Kidney epithelial cell (primary cell): ENCODE measurements at places on chromosomes 13 and 19. TPM values are rescaled to one million over a fixed set of nuclear protein-coding genes. Genes with fewer than 3 reads are reported as not detected.

RRAS gene
- total RNA-seq, result 32.8 and 44.1 TPM in 2 replicates

CEACAM3 gene
- total RNA-seq, result not detected in 2 replicates

GRCh38 chr13:94433055-94433961 lies 46.2 kb downstream of the DCT start:
- no peak for DNase-seq

ARHGAP35 gene
- total RNA-seq, result 30.9 and 31.6 TPM in 2 replicates

DNA sequence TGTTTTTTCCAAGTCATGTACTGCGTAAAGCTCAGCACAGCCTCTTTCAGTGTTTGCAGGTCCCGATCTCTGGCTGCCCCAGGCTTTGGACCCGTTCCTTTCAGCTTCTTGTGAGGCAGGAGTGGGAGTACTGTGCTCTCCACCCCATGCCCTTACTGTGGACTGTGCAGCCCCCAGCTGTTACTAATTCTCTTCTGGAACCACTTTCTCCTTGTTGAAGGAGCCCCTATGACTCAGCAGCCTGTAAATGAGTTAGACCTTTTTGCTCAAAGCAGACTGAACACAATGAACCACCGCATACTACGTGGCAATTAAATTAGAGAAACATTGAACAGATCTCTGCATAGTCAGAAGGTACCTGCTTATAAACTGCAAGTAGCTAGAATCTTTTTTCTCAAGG lies 39.0 kb downstream of the SERTM1 start:
- DNase-seq, result peak; percentile 74

ZNF730 gene
- total RNA-seq, result 1.8 and 3.6 TPM in 2 replicates

TTYH1 gene
- total RNA-seq, result not detected in 2 replicates

DNA sequence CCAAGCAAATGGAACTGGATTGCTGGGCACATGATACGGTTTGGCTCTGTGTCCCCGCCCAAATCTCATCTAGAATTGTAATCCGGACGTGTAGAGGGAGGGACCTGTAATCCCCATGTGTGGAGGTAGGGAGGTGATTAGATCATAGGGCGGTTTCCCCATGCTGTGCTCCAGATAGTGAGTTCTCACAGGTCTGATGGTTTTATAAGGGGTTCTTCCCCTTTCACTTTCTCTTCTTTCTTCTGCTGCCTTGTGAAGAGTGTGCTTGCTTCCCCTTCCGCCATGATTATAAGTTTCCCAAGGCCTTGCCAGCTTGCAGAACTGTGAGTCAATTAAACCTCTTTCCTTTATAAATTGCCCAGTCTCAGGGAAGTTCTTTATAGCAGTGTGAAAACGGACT lies 32.6 kb upstream of the MTIF3 start:
- no peak for DNase-seq

JSRP1 gene
- total RNA-seq, result 2.2 and 2.5 TPM in 2 replicates

ZNF296 gene
- total RNA-seq, result 1.0 and 1.1 TPM in 2 replicates

FCAR gene
- not detected in 2 replicates for total RNA-seq

DNA sequence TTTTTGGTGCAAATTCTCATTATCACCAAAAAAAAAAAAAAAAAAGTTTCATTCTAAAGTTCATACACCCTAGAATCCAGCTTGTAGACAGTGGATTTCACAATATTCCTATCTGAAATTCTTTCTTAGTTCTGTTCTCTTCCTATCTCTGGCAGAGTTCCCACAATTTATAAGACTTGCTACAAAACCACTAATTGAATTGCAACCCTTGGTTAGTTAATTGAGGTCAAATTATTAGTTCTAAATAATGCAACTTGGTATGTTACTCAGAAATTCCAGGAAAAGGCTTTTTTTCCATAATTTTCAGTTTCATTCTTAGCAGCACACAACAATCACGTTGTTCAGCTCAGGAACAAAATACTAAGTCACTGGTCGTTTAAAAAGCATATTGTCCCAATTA lies 58.5 kb downstream of the SPATA13 start:
- no peak for DNase-seq

DNA sequence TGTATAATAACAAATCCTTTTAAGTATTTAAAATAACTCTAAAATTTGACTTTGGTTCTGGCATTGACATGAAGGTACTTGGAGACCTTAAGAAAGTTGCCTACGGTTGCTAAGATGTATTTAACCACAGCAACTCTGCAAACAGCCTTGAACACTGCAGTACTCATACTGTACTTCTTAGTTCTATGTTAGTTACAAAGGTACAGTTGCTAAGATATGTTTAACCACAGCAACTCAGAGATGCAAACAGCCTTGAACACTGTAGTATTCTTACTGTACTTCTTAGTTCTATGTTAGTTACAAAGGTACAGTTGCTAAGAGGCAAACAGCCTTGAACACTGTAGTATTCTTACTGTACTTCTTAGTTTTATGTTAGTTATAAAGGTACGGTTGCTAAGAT lies 268.3 kb upstream of the MIR17HG start:
- DNase-seq, result no peak

DNA sequence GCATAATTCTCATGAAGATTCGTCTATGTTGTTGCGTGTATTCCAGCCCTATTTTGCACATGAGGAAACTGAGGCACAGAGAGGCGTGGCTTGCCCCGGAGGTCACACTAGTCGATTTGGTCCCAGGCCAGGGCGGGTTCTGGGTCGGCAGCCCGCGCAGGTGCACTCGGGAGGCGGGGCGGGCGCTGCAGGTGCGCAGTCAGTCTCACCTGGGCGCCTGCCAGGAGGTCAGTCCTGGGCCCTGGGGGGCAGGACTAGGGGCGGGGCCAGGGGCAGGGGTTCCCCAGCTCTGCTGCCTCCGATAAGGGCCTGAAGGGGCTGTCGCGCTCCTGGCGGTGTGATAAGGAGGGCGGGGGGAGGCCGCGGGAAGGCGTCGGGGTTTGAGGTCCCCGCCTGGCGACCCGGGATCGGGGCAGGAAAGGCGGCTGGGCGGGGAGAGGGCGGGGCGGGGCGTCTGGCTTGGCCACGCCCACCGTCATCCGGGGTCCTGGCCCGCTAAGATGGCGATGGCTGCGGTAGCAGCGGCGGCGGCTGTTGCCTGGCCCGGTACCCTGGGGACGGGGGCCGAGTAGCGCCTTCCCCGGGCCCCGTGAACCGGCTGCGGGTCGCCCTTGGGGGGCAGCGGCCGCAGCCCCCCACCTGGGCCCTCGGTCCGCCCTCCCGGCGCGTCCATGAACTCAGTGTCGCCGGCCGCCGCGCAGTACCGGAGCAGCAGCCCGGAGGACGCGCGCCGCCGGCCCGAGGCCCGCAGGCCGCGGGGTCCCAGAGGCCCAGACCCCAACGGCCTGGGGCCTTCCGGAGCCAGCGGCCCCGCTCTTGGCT lies at the start of gene ATG4D:
Gene ATG4D (plus strand): TSS at position 485 of the 822 bp plus-strand sequence. CDS start 187 bp downstream, at position 672.
- DNase-seq, result no peak

GRCh38 chr19:47798904-47799266 lies 5.5 kb downstream of the TPRX1 start:
- DNase-seq, result no peak

GRCh38 chr13:109156181-109156935 lies 526.9 kb downstream of the MYO16 start:
- peak; percentile 50 for DNase-seq

DNA sequence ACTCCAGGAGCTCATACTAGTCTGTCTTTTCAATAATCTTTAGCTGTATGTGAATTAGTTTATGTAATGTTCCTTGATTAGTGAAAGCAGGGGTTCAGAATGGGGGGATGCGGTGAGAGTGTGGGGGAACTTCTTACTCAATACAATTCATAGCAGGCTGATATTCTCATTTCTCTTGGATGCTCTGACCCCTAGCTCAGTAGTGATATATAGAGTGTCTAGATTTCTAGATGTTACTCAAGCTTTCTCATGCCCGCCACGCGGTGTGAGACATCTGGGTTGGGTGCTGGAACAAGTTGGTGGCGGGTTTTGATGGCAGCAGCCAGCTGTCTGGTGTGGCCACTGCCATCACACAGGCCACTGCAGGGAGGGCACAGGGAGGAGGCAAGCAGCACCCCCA lies 39.3 kb upstream of the FLT1 start:
- DNase-seq, result no peak

GRCh38 chr19:20667281-20667680 lies 5.9 kb upstream of the ZNF626 start:
- no peak for DNase-seq

GRCh38 chr19:7904074-7905020 lies 670 bp downstream of the MAP2K7 start:
- no peak for DNase-seq

GRCh38 chr13:104385404-104385803 lies 1319.2 kb upstream of the SLC10A2 start:
- peak; percentile 37 for DNase-seq

ATP1A3 gene
- total RNA-seq, result 1.4 TPM in 1 of 2 replicates, not detected in the other

ZNF66 gene
- total RNA-seq, result 2.4 and 2.9 TPM in 2 replicates

DNA sequence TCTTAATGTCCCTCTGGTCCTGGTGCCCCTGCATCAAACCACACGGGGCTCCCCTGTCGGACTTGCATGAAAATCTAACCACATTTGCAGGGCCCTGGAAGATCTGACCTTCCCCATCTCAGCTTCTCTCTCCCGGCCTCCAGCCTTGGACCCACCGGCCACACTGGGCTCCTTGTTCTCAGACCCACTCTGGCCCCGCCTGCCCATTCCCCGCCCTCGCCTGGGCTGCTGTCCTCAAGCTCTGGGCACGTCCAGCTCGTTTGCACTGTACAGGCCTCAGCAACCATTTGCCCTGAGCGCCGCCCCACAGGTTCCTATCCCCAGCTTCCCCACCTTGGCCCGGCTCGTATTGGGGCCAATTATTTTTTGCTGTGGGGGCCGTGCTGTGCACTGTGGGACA lies 10.5 kb downstream of the MYO9B start:
- no peak for DNase-seq

DNA sequence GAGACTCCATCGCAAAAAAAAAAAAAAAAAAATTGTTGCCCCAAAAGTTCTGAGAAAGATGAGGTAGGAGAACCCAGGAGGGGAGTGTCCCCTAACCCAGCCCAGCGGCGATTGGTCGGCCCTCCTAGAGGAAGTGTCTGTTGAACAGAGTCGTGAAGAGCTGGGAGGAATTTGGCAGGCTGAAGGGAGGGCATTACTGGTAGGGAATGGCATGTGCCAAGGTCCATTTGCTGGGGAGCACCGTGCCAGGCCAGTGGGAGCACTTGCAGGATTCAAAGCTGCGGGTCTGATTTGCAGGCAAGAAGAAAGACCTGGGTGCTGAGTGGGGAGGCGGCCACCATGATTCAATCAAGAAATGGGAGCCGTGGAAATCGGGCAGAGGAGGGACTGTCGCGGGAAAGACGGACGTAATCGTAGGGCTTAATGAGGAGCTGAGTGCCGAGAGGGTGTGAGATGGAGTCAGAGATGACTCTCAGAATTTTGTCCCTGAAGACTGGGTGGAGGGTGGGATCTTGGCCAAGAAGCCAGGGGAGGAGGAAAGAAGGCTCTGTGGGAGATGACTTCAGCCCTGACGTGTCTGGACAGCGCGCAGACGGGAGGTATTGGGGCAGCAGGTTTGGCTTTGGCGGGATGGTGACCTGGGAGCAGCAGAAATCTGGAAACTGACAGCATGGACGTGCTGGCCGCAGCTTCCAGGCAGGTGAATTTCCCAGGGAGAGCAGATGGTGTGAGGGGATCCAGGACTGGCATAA lies 15.4 kb downstream of the CERS4 start:
- no peak for DNase-seq

KIR2DL4 gene
- total RNA-seq, result not detected in 2 replicates

DNA sequence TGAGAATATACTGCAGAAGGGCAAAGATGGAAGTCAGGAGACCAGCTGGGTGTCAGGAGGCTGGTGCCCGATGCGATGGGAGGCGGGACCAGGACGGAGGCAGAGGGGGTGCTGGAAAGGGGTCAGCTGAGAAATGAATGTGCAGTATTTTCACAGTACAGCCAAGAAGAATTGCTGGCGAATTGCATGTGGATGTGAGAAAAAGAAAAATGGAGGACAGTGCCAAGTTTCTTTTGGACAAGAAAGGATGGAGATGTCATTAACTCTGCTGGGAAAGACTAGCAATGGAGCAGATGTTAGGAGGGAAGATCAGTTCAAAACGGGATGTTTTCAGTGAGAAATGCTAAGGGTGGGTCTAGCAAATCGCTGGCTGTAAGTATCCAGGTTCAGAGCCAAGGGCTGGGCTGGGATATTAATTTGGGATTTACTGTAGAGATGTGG lies 7.0 kb downstream of the CRYL1 start:
- no peak for DNase-seq

- DNase-seq, result no peak
Observed at GRCh38 chr13:33931397-33932311, 113.7 kb downstream of the RFC3 start.

ZNF468 gene
- total RNA-seq, result 30.9 and 42.5 TPM in 2 replicates

RXFP2 gene
- total RNA-seq, result not detected in 2 replicates

DNA sequence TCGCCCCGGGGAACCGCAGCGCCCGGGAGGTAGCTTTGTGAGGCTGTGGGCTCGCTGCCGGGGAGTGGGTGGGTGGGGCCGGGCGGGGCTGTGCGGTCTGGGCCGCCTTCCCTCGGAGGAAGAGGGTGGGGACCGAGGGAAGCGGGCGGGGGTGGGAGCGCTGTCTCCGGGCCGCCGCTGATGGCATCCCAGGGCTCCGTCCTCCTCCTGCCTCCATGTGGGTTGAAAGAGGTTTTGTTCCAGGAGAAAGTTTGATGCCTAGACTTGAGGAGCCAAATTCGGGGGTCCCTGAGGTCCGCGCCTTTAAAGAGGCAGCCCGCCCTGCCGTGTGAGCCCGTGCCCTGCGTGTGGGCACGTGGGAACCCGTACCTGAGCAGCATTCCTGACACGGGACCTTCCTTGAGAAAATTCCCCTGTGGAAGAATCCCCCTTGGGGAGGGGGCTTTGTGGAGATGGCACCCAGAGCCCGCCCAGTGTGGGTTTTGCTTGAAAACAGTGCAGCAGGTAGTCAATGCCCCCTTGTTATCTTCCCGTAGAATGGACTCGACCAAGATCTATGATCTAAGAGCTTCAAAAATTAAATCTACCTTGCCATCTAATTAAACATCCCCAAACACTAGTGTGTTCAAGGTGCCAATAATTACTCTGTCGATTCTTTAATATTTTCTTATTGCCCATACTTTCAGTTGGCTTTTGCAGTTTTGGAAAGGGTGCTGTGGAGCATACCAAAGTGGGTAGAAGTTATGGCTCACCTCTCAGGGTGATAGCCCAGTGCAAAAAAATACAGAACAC lies 107.8 kb downstream of the RXFP2 start:
- DNase-seq, result no peak

- no peak for DNase-seq
Observed at GRCh38 chr19:53554804-53555203, 16.9 kb downstream of the ZNF331 start.

PSG2 gene
- not detected in 2 replicates for total RNA-seq

MUC16 gene
- total RNA-seq, result 0.34 and 0.50 TPM in 2 replicates

PSG11 gene
- not detected in 2 replicates for total RNA-seq

- DNase-seq, result no peak
Observed at GRCh38 chr19:28999724-29000433, 213.1 kb downstream of the UQCRFS1 start.

GRCh38 chr13:73602295-73602694 lies 531.9 kb downstream of the KLF12 start:
- no peak for DNase-seq

LRCH1 gene
- 14.0 TPM in 2 replicates for total RNA-seq

- no peak for DNase-seq
Observed at GRCh38 chr19:29625186-29625651, 19.1 kb downstream of the POP4 start.

- peak; percentile 97 for DNase-seq
Observed at GRCh38 chr19:48993175-48994034, at the start of the genes GYS1 and RUVBL2. GYS1 (minus strand) TSS chr19:48993309; CDS start chr19:48993112, 197 bp downstream. RUVBL2 (plus strand) TSS chr19:48993887; CDS start chr19:48993912, 25 bp downstream.

STOML3 gene
- total RNA-seq, result not detected in 2 replicates
